ENCODE measurements at places on chromosomes 7 and 10.

GRCh38 chr10:32205670-32206069, 141.3 kb downstream of the EPC1 start:
- DNase-seq = no peak

- DNase-seq = no peak
Measured at GRCh38 chr7:66255534-66256100, 50.5 kb downstream of the TPST1 start.

DNA sequence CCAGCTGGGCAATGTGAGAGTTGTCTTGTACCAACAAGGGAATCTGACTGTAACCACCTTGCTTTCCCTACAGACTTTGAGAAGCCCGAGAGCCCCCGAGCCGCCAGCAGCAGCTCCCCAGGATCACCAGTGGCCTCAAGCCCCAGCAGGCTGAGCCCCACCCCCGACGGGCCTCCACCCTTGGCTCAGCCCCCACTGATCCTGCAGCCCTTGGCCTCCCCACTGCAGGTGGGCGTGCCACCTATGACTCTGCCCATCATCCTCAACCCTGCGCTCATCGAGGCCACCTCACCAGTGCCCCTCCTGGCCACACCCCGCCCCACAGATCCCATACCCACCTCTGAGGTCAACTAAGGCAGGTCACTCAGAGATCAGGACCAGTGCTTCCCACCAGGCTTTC, 13.5 kb upstream of the NFKB2 start:
- DNase-seq = no peak

- no peak for DNase-seq
Measured at GRCh38 chr10:1635340-1635739, 102.0 kb downstream of the ADARB2 start.

DNA sequence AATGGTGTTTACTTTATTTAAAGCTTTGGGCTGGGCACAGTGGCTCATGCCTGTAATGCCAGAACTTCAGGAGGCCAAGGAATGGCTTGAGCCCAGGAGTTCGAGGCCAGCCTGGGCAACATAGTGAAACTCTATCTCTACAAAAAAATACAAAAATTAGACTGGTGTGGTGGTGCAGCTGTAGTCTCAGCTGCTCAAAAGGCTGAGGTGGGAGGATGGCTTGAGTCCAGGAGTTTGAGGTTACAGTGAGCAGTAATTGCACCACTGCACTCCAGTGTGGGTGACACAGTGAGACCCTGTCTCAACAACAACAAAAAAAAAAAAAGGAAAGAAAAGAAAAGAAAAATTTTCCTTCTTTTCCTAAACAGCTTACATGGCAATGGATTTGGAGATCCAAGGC, 22.0 kb downstream of the SLC16A9 start:
- no peak for DNase-seq

GRCh38 chr10:130746311-130746710, 565.2 kb downstream of the TCERG1L start:
- DNase-seq = no peak

GRCh38 chr7:17558135-17558534, 259.7 kb downstream of the AHR start:
- no peak for DNase-seq

Data from muscle of arm (tissue), 14 donors.